ENCODE measurements at places on chromosomes 16 and 17.

- no peak for DNase-seq
Measured at GRCh38 chr17:806781-807522, 24.8 kb downstream of the MRM3 start.

DNA sequence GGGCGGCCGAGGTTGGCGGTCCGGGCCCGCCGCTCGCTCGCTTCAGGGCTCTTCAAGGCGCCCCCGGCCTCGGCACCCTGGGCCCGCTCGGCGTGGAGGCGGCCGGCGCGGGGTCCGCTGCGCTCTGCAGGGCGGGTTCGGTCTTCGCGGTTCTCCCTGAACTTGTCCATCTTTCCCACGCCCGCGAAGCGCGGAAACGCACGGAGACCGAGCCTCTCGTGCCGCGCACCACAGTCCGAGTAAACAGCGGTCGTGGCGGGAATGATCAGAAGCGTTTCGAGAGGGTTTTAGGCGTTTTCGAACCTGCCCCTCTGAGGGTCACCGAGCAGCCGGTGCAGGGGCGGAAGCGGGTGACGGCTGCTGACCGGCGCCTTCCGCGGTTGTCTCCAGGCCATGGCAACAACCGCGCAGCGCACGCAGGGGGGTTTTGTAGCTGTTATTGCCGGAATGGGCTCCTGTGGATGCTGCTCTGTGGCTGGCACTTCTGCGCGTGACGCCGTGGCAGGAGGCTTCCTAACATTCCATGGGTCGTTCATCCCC lies 414 bp downstream of the NARF start:
- DNase-seq = no peak

DNA sequence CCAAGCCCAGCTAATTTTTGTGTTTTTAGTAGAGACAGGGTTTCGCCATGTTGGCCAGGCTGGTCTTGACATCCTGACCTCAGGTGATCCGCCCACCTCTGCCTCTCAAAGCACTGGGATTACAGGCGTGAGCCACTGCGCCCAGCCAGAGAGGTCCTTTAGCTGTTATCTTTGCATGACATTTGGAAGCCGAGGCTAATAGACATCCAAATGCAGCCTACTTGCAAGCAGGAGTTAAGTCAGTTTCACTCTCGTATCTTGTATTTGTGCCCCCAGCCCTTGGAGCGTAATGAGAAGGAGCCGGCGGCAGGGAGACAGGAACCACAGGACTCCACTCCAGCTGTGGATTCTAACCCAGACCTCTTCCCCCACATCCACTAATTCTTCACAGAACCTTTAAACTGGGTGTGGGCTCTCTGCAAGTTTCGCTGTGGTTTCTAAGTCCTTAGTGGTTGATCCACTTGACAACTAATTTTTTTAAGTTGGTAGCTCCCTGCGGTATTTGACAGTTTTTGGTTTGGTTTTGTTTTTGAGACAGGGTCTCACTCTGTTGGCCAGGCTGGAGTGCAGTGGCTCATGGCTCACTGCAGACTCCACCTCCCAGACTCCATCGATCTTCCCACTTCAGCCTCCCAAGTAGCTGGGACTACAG lies 3.1 kb upstream of the CYTH1 start:
- DNase-seq = no peak

GRCh38 chr16:9666834-9667480 lies 515.3 kb downstream of the GRIN2A start:
- DNase-seq = no peak

DNA sequence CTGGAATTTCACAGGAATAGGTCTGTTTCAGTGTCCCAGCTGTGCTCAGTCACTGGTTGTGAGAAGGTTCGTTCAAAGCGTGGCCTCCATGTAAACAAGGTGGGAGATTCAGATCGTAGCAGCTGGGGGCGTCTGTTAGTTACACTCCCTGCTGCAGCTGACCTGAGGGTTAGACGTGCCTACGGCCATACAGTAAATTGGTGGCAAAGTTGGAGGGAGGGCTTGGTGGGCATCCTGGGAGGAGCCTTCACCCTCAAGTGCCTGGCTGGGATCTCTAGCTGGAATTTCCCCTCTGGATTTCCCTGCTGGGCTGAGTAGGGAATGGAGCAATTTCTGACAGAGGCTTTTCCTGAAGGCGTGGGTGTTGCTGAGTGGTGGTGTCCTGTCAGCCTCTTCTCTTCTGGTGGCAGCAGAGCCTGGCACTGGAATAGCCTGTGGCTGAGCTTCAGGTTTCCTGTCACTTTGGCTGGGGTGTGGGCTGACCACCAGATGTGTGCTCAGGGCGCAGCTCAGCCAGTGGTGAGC lies 6.4 kb downstream of the FCSK start:
- no peak for DNase-seq

GRCh38 chr16:79093554-79093967 lies 507.0 kb downstream of the MAF start:
- no peak for DNase-seq

GRCh38 chr17:63439687-63440086 lies 6.4 kb downstream of the CYB561 start:
- DNase-seq = no peak

DNA sequence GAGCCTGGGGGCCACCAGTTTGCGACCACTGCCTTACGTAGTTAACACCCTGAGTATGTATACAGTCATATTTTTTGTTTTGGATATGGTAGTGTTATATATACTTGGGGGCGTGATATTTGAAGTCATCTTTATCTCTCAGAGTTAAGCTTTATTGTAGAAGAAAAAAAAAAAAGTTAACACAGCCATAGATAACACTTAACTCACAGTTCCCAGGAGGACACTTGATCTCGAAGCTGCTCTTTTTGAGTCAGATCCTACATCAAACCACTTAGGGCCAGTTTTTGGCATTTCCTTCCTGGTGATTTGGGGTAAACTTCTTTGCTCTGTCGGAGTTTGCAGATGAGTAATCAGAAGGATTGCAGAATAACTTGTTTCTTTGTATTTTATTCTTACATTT lies 5.8 kb downstream of the ITPRIPL2 start:
- DNase-seq = no peak

- DNase-seq = no peak
Measured at GRCh38 chr16:66416939-66417700, 10.0 kb upstream of the BEAN1 start.

DNA sequence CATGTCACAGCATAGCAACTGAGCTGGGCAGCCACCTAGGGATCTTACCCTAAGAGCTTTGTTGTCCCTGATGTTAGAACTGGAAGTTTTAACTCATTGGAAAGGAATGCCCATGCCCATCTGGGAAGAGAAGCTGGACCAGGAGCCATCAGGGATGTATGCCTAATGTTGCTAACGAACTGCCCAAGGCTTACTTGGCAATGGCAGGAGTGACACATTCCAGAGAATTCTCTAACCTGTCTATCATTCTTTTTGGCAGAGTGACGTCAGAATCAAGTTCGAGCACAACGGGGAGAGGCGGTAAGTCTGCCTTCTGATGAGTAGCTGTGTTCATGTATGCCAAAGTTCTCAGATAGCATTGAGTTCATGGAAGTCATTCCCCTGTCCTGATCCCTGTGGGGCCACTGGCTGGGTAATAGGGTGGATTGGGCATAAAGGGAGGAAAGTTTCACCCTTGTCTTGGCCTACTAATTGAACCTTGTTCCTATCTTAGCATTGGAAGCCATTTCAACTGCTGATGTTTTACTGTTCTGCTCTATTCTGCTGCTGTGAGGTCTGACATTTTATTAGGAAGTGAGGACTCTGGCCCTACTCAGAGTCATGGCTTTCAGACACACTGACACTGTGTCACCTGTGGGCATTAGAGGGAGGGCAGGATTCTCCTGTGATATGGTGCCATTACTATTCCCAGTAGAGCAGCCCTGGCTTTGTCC lies 23.7 kb downstream of the MAP3K3 start:
- DNase-seq = no peak

GRCh38 chr17:76053246-76054111 lies 18.8 kb downstream of the SRP68 start:
- no peak for DNase-seq

GRCh38 chr16:19780321-19780720 lies 62.2 kb downstream of the IQCK start:
- DNase-seq = no peak

DNA sequence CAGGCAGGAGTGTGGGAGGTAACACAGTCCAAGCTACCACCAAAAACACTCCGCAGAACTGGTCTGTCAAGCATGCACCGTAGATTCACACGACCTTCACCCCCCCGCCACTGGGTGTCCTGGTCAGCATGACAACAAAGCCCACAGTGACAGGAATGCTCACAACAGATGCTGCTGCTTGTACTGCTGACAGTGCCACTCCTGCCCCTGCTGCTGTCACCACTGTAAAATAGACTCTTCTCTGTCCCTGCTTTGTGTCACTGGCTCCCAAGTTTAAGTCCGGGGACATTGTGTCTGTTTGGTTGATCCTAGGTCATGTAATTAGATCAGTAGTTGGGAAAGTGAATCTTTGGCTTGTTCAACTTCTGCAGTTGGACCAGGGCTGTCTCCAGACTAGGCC lies 7.0 kb upstream of the ODF4 start:
- no peak for DNase-seq

GRCh38 chr17:38415250-38416194 lies 12.7 kb upstream of the ARHGAP23 start:
- no peak for DNase-seq

DNA sequence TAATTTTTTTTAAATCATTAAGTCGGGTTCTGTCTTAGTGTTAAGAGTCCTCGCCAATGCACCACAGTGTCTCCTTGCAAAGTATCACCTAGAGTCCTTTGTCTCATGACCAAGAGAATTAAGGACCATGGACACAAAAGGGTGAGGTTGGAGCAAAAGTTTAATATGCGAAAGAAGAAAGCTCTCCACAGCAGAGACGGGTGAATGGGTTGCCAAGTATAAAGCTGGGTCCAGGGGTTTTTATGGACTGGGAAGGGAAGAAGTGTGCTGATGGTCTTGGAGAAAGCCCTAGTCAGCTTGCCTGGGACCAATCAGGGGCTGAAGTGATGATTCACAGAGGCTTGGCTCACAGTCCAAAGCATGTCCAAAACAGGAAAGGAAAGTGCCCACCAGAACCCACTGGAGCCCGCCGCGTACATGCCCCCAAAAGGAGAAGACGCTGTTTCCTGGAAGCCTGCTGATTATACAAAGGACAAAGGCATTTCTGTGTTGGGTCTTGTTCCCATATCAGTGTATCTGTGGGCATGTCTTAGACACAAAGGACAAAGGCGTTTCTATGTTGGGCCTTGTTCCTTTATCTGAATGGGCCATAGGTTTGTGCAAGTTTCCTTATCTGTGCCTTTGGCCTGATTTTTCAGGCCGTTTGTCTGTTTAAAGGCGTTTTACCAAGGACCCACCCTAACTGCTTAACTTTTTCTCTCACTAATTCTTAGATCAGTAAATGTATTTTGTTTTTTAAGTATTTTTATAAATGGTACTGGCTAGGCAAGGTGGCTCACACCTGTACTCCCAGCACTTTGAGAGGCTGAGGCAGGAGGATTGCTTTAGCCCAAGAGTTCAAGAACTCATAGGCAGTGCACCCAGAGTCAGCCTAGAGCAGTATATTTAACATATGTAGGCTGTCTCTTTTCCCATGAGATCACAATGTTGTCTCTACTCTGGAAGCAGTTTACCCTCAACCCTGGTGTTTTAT lies 28.7 kb upstream of the ATF7IP2 start:
- DNase-seq = no peak

DNA sequence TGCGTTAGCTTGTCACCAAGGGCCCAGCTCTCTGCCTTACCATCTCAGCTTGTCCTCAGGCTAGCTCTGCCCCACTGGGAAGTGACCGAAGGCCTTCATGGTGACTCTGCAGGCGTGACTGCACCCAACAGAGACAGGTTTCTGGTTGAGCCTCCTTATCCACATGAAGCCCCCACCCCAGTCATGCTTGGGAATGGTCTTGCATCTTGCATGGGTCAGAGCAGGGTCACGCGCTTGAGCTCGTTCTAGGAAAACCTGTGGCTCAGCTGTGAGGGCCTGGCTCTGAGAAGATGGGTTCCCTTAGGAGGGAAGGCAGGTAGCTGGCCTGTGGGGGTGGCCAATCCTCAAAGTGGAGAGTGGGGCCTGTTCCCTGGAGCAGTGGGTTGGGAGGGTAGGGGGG lies 122.8 kb downstream of the BANP start:
- no peak for DNase-seq

DNA sequence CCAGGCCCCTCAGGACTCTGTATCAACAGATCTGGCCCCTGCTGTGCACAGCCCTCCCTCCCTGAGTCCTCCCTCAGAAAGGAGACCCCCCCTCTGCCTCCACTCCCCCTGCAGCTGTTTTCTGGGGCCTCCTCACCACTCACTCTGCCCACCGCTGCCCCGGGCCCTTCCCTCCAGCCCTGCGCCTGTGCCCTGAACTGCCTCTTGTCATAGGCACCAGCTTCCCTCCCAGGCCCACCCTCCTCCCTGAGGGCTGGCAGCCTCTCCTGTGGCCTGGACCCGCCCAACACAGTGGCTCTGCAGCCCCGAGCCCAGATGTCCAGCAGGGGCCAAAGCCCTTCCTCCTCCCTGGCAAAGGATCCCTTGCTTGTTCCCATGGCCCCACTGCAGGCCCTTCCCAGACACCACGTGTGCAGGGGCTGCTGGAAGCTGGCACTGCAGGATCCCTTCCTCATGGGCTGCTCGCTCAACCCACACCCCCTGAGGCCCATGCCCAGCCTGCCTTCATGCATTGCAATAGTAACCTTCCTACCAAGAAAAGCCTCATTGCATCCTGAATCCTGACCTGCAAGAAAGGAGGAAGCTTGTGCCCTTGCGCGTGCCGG lies 25.8 kb downstream of the GNPTG start:
- DNase-seq = no peak

DNA sequence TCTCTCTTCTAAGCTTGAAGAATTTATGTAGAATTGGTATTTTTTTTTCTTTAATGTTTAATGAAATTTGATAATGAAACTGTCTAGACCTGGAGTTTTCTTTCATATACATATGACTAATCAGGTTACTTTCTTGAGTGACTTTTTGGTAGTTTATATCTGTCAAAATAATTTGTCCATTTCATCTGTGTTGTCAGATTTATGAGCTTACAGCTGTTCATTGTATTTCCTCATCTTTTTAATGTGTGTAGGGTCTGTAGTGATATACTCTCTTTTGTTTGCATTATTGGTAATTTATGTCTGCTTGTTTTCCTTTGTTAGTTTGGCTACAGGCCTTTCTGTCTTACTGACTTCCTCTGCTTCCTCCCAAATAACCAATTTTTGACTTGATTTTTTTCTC lies 55.7 kb downstream of the TAOK1 start:
- DNase-seq = no peak

DNA sequence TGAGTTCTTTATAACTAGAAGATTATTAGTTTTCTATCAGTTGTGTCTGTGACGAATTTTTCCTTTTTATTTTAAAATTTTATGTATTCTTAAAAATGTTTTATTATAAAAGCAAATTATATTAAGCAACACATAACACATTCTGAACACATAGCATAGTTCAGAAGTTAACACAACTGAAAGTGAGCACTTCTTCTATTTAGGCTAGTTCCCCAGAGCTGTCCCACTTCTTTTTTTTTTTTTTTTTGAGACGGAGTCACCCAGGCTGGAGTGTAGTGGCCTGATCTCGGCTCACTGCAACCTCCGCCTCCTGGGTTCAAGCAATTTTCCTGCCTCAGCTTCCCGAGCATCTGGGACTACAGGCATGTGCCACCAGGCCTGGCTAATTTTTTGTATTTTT lies 37.7 kb upstream of the ALDH3A2 start:
- no peak for DNase-seq

- no peak for DNase-seq
Measured at GRCh38 chr17:17922070-17922614, 50.1 kb downstream of the TOM1L2 start.

GRCh38 chr17:64109400-64109799 lies 20.5 kb downstream of the ERN1 start:
- DNase-seq = no peak
